Activated B cell treated with CpG ODN at 0.5 μM for 24 hours (primary cell): ENCODE measurements at places on chromosomes 4 and X.
A peak's percentile ranks its signal among the peaks of the same experiment; 100 is the strongest.

DNA sequence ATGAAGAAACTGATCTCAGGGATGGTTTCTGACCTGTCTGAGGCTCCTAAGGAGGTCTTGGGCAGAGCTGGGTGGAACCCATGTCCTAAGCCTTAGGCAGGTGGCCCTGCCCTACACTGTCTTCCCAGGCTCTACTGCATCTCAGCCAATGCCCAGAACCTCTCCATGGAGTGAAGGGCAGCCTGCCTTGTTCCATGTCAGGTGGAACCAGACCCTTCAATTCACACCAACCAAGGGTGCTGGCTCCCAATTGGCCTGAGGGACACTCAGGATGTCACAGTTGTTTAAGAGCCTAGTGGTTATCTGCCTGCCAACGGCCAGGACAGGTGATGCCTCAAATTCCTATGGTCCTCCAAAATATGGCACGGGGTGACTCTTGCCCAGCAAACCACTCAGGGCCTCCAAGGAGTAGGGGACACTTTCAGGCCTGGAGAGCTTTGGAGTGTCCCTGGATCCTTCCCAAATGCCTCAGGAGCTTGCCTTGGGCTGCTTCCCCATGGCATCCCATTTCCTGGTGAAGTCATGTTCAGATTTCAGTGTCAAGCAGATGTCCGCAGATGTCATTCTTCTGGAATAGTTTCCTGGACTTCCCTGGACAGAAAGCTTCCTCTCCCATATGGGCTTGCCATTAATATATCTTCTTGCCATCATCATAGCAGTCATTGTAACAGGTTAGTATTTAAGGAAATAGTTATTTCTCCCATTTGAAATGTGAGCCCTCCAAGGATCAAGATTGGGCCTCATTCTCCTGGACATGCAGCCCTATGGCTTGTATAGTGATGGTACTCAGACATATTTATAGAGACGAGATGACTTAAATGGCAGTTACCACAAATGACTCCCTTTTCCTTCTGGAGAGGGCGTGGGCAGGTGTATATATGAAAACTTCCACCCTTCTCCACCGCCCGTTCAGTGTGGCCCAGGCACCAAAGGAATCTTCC lies 67.1 kb downstream of the MED28 start:
- no peaks in the 10 kb centered on the region for H3K36me3 ChIP-seq
- no peaks in the 10 kb centered on the region for H3K27me3 ChIP-seq
- H3K4me3 ChIP-seq, result no peak overlapping the region
- DNase-seq, result no peak
- no peak overlapping the region for H3K27ac ChIP-seq
- H3K4me1 ChIP-seq, result no peaks in the 10 kb centered on the region

GRCh38 chrX:153766098-153766817 lies 2.2 kb downstream of the PLXNB3 start:
- H3K27ac ChIP-seq, result no peak overlapping the region
- H3K36me3 ChIP-seq, result no peaks in the 10 kb centered on the region
- H3K4me1 ChIP-seq, result peaks cover 12% of the 10 kb centered on the region
- H3K4me3 ChIP-seq, result no peak overlapping the region
- DNase-seq, result no peak
- H3K27me3 ChIP-seq, result no peaks in the 10 kb centered on the region

DNA sequence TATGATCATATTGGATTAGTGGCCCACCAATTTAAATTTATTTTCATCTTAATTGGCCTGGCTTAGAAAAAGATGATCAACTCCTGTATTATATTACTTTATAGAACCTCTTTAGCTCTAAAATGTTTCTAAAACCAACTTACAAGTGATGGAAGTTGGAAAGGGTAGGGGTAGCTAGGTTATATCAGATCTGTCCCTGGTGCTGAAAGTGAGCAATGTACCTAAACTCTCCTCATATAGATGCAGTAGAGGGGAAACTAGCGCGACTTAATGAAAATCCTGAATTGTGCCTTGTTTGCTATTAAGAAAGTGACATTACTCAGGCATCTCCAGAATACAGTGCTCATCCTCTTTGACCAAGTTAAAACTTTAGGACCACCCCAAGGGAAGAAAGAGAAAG lies 7.5 kb upstream of the PTCHD1 start:
- H3K27me3 ChIP-seq, result peaks cover 2% of the 10 kb centered on the region
- H3K36me3 ChIP-seq, result no peaks in the 10 kb centered on the region
- H3K27ac ChIP-seq, result no peak overlapping the region
- no peak for DNase-seq

GRCh38 chr4:177235026-177235425 lies 74.6 kb upstream of the NEIL3 start:
- H3K4me3 ChIP-seq, result no peak overlapping the region
- H3K27ac ChIP-seq, result no peak overlapping the region
- H3K4me1 ChIP-seq, result no peaks in the 10 kb centered on the region
- H3K27me3 ChIP-seq, result no peaks in the 10 kb centered on the region
- no peak for DNase-seq

- H3K27me3 ChIP-seq, result no peaks in the 10 kb centered on the region
- H3K4me3 ChIP-seq, result no peak overlapping the region
- no peak overlapping the region for H3K27ac ChIP-seq
- H3K4me1 ChIP-seq, result no peaks in the 10 kb centered on the region
Observed at GRCh38 chr4:142324572-142324971, 521.5 kb downstream of the INPP4B start.

- H3K4me3 ChIP-seq, result no peak overlapping the region
- H3K27ac ChIP-seq, result no peak overlapping the region
- H3K36me3 ChIP-seq, result no peaks in the 10 kb centered on the region
- no peak for DNase-seq
- H3K27me3 ChIP-seq, result no peaks in the 10 kb centered on the region
- H3K4me1 ChIP-seq, result peaks cover 4% of the 10 kb centered on the region
Observed at GRCh38 chrX:41457613-41458192, 10.6 kb downstream of the NYX start.

DNA sequence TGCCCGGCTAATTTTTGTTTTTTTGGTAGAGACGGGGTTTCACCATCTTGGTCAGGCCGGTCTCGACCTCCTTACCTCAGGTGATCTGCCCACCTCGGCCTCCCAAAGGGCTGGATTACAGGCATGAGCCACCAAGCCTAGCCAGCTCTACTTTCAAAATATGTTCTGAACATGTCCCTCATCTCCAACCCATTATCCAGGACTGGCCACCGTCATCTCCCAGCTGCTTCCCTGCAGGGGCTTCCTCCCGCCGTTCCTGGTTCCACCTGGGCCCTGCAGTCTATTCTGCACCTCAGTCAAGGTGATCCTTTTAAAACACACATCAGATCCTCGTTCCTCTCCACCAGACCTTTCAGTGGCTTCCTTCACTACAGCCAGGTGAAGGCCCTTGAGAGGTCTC lies 80.9 kb upstream of the NKX1-1 start:
- H3K4me1 ChIP-seq, result no peaks in the 10 kb centered on the region
- H3K4me3 ChIP-seq, result no peak overlapping the region
- H3K27ac ChIP-seq, result no peak overlapping the region
- no peak for DNase-seq

DNA sequence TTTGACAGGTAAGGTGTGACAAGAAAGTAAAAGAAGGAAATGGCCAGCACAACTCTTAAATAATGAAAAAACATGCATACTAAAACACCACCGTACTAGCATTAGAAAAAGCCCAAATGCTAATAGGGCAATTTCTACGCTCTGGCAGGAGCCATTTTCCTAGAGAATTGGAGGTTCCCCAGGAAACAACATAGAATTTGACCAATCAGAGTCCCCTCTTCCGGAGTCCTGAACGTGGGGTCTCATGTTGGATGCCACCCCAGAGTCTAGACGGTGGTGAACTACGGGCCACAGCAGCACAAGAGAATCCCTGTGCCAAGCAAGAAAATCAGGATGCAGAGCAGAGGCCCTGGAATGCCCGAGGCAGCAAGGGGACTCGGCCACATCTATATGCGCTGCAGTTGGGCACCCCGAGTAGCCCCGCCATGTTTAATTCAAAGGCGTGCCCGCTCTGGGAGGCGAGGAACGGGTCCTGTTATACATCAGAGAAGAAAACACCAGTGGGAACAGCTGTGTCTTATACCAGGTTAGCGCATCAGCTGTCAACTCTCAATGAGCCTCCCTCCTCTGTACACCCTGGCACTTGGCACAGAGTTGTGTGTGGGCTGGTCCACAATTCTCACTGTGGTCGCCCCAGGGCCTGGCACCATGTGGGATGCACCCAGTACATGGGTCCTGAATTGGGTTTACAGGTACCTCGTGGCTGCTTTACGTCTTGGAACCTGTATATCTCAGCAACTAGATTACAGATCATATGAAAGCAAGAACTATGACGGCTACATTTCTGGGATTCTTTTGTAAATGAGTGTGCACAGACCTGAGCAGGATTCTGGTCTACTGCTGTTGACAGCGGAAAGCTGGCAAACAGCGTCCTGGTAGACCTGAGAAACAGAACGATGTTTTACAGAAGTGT lies 52.1 kb downstream of the SEL1L3 start:
- DNase-seq, result no peak

DNA sequence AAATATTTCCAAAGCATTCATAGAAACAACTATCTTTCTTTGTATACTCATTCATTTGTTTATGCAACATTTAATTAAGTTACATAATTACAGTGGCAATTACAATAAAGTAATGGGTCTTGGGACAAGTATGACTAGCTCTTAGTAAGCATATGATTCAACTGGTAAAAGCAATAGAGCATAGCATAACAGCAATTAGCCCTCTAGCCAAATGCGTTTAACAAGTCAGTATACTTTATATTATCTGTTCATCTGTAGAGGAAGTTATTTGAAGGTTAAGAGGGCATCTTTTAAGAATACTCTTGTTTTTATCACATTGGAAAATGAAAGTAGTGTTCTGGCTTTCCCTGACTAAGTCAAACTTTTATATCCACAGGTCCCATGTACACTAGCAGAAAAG lies 198.1 kb upstream of the UGT8 start:
- H3K27ac ChIP-seq, result no peak overlapping the region
- no peaks in the 10 kb centered on the region for H3K4me1 ChIP-seq
- DNase-seq, result no peak
- H3K36me3 ChIP-seq, result no peaks in the 10 kb centered on the region
- no peak overlapping the region for H3K4me3 ChIP-seq
- peaks cover 12% of the 10 kb centered on the region for H3K27me3 ChIP-seq

- no peak for DNase-seq
- H3K4me1 ChIP-seq, result no peaks in the 10 kb centered on the region
- H3K36me3 ChIP-seq, result no peaks in the 10 kb centered on the region
- H3K27me3 ChIP-seq, result peaks cover 2% of the 10 kb centered on the region
- no peak overlapping the region for H3K4me3 ChIP-seq
- no peak overlapping the region for H3K27ac ChIP-seq
Observed at GRCh38 chr4:183988874-183989273, 83.8 kb downstream of the STOX2 start.

GRCh38 chr4:73067971-73068394 lies 1.5 kb downstream of the COX18 start:
- peaks cover 36% of the 10 kb centered on the region for H3K36me3 ChIP-seq
- peak overlapping the region; percentile 97 for H3K27ac ChIP-seq
- peak overlapping the region; percentile 89 for H3K4me3 ChIP-seq
- no peak for DNase-seq

GRCh38 chr4:3112609-3113469 lies 38.4 kb downstream of the HTT start:
- H3K4me3 ChIP-seq, result no peak overlapping the region
- DNase-seq, result no peak
- peaks cover 93% of the 10 kb centered on the region for H3K36me3 ChIP-seq
- H3K4me1 ChIP-seq, result no peaks in the 10 kb centered on the region
- no peak overlapping the region for H3K27ac ChIP-seq

DNA sequence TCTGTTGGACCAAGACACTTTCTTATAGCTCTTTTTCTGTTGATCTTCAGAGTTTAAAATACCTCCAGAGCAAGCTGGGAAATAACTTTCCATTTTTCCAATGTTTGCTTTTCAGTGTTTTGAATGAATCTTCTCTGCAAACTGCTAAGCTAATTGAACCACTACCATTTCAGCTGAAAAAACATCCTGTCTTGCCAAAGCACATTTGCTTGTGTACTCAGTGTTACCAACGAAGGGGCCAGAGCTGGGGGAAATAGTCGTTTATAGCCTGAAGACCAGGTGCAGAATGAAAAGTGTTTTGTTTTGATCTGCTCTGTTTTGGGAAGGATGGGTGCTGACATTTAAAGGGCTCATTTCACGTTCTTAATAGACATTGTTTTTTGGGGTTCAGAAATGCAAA lies 88.4 kb upstream of the CLNK start:
- H3K4me3 ChIP-seq, result no peak overlapping the region
- DNase-seq, result no peak
- peaks cover 2% of the 10 kb centered on the region for H3K4me1 ChIP-seq
- no peak overlapping the region for H3K27ac ChIP-seq
- no peaks in the 10 kb centered on the region for H3K36me3 ChIP-seq

DNA sequence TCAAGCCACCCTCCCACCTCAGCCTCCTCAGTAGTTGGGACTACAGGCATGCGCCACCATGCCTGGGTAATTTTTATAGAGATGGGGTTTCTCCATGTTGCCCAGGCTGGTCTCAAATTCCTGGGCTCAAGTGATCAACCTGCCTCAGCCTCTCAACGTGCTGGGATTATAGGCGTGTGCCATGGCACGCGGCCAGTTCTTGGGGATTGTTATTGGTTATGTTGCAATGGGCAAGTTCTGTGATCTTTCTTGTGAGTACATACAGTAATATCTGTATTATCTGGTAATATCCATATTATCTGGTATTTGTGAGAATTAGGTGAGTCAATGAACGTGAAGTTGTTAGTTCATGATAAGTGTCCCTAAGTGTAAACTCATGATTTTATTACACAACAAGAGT lies 90.3 kb upstream of the TBL1X start:
- H3K27ac ChIP-seq, result no peak overlapping the region
- no peaks in the 10 kb centered on the region for H3K4me1 ChIP-seq
- H3K27me3 ChIP-seq, result no peaks in the 10 kb centered on the region
- DNase-seq, result no peak
- H3K36me3 ChIP-seq, result no peaks in the 10 kb centered on the region
- H3K4me3 ChIP-seq, result no peak overlapping the region

DNA sequence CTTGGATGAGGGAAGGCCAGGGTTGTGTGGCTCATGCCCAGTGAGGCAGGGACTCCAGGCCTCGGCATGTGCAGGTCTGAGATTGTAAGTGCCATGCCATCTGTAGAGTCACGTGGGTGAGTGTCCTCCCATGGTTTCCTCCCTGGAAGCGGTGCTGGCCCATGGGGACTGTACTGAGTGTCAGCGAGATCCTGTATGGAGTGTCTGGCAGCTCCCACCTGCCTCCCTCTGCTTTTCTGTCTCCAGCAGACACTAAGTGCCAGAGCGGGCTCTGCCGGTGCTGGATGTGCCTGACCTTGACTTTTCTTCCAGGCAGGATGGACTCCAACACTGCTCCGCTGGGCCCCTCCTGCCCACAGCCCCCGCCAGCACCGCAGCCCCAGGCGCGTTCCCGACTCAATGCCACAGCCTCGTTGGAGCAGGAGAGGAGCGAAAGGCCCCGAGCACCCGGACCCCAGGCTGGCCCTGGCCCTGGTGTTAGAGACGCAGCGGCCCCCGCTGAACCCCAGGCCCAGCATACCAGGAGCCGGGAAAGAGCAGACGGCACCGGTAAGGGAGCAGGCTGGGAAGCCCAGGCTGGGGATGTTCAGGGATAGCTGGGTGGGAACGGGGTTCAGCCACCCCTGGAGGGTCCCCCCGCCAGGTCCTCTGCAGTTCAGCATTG lies 7.6 kb downstream of the WFS1 start:
- H3K4me3 ChIP-seq, result no peak overlapping the region
- H3K4me1 ChIP-seq, result peaks cover 4% of the 10 kb centered on the region
- no peak for DNase-seq
- H3K27me3 ChIP-seq, result no peaks in the 10 kb centered on the region
- no peak overlapping the region for H3K27ac ChIP-seq

- no peak overlapping the region for H3K27ac ChIP-seq
- no peaks in the 10 kb centered on the region for H3K4me1 ChIP-seq
- H3K4me3 ChIP-seq, result no peak overlapping the region
- H3K36me3 ChIP-seq, result no peaks in the 10 kb centered on the region
Observed at GRCh38 chr4:88583631-88584470, 8.4 kb upstream of the HERC3 start.
